ENCODE measurements at places on chromosomes 6 and 20.

- DNase-seq, result no peak
Measured at GRCh38 chr6:134421501-134421900, 103.6 kb upstream of the SGK1 start.

GRCh38 chr20:64091770-64092169, 7.6 kb upstream of the LKAAEAR1 start:
- no peak for DNase-seq

GRCh38 chr6:108958900-108959770, 110.9 kb downstream of the ARMC2 start:
- DNase-seq, result no peak

- no peak for DNase-seq
Measured at GRCh38 chr6:147873816-147874215, 365.3 kb downstream of the SAMD5 start.

- DNase-seq, result no peak
Measured at GRCh38 chr6:106894978-106895702, 79.4 kb downstream of the CD24 start.

DNA sequence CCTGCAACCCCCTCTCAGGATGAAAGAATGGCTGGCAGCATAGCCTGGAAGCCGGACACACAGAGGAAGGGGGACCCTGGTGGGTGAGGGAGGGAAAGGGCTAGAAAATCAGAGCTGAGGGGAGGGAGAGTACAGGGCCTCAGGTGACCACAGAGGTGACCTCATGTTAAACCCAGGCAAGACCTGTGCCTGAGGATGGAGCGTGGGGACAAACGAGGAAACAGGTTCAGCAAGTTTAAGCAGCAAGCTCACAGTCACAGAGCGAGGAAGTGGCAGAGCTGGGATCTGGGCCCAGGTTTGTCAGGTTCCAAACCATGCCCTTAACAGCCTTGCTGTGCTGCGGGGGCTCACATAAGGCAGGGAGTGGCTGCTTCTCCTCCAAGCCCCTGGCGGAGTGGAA, 4.0 kb upstream of the BPI start:
- DNase-seq, result no peak

DNA sequence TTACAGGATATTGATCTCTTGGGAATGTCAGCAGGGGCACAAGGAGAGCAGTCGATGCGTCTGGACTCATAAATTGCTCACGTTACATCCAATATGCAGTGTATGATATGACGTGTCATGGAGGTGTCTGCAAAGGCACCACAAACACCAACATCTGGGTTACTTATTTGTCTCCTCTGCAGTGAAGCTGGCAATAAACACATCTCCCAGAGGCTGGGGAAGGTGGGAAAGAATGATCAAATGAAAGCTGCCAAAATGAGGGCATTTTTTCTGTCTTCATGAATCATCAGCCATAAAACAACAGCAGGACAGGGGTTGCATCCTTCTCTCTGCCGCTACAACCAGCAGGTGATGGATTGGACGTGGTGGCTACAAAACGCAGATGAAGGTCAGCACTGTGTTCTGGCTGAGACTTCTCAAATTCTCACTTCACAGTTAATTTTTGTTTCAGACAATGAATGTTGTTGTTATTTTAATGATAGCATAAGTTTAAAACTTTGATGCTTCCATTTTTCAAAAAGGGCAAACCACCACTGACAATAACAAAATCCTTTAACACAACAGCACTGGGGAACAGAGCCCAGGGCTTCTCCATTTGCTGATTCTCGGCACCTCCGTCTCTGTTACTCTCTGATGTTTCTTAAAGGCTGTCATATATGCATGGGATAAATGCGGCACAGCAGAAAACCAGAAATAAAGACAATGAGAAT, 47.5 kb downstream of the ERMARD start:
- DNase-seq, result no peak

GRCh38 chr6:167047554-167047953, 48.4 kb downstream of the CEP43 start:
- DNase-seq, result no peak

All from DMS 273 treated with DMSO at 0.1 percent for 48 hours (cell line).